ENCODE measurements at places on chromosomes 1 and 21.

DNA sequence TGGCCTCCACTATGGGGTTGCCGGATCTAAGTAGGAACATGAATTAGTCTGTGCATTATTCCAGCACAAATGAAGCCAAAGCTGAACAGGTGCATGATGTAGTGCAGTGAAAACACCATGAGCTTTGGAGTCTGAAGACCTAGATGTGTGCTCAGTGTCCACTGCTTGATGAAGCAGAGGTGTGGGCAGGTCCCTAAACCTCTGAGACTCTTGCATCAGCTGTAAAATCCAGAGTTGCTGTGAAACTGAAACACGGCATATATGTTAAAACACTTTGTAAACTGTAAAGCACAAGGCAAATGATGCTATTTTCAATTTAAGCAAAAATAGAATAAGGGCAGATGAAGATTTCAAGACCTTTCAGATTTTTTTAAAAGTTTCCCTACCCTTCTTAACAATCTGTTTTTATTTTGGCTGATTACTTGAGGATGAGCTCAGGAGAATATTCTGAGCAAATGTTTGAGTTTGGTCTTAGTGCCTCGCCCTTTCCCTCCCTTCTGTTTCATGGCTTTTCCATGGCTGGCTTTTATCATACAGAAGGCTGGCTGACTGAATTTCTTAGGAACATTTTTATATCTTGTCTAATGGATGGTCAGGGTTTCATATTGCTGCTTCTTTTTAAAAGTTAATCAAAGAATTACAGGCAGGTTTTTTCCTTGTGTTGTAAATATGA lies 221.8 kb downstream of the NTNG1 start:
- no peak for DNase-seq

DNA sequence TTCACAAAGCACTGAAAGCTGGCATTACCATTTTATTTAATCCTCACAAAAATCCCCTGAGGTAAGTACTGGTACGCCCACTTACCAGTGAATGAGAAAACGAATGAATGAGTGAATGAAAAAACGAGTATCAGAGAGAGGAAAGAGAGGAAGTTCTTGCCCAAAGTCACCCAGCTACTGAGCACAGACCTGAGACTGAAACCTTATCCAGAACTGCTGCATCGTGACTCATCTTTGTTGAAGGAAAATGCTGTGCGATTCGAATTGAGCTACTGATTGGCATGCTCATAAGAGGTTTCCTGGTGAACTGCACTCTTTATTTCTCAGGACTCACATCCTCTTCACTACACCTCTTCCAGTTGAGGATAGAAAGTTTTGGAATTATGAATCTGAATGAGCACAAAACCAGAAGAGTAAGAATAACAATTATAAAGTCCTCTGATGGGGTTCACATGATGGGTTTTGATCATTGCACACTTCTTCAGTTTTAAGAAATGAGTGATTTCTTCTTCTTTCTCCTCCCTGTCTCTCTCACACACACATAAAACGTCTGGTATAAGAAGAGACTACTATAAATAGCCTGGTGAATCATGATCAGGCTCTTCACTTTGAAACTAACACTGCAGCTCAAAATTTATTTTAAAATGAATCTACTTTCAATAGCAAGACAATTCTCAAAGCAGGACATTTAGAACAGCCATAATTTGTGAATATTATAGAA lies 32.1 kb downstream of the IL12RB2 start:
- DNase-seq = no peak

- no peak for DNase-seq
Measured at GRCh38 chr1:6419397-6419803, 319 bp downstream of the HES2 start.

GRCh38 chr1:2630498-2631135 lies 2.2 kb downstream of the MMEL1 start:
- DNase-seq = no peak

DNA sequence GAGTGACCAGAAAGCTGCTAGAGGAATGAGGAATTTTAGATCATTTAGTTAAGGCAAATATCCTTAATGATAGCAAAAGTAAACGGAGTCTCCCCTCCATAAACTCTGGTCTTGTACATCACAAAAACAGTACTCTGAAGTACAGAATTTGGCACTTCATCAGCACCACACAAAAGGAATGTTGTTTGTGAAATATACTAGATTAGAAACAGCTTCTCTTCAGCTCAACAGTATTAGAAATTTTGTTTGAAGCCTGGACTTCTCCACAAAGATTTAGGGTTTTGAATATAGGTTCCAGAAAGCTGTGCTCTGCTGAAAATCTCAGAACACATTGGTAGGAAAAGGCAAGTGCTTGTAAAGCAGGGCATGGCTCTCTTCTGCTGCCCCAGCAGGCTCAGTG lies 135.1 kb upstream of the PTGFR start:
- DNase-seq = no peak

DNA sequence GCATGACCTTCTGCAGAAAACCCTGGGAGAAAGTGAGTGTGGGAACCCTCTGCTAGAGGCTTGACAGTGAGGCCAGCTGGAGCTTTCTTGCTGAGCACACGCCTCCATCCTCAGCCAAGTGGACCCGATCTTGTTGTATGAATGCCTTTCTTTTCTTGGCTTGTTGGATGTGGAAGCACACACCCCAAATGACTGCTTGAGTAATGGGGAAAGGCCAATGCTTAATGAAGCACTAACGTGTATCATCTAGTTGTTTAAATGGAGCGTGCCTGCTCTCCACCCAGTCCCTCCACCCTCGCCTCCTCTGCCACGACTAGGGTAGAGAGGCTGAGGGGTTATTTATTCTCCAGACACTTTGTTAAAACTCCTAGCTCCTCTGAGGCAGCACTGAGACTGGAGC lies 54.3 kb upstream of the IKBKE start:
- DNase-seq = no peak

DNA sequence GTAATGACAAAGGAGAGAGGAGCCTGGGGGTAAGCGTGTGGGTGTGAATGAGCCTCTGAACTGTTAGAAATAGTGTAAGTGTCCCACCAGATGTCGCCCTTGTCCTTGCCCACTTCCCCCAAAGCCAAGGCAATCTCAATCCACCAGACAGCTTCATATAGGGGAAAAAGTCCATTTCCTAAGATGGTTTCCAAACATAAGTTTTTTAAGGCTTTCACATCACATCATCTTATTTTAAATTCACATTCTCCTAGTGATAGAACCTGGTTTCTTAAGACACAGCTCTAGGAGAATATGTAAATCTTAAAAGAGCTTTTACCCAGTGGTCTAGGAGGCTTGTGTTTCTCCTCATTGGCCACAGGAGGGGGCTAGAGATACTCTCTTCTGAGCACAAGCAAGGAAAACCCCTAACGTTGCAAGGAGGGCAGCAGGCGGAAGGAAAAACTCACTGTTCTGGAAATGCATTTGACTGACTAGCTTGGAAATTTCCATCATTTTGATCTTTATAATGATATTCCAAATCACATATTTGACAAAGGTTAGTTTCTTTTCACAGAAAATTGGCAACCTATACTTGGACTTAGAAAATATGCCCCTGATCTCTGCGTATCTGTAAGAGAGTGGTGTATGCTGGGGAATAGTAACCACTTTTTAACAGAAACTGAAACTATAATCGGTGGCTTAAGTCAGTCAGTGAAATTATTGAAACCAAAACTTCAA lies 51.9 kb upstream of the LPAR3 start:
- DNase-seq = no peak

DNA sequence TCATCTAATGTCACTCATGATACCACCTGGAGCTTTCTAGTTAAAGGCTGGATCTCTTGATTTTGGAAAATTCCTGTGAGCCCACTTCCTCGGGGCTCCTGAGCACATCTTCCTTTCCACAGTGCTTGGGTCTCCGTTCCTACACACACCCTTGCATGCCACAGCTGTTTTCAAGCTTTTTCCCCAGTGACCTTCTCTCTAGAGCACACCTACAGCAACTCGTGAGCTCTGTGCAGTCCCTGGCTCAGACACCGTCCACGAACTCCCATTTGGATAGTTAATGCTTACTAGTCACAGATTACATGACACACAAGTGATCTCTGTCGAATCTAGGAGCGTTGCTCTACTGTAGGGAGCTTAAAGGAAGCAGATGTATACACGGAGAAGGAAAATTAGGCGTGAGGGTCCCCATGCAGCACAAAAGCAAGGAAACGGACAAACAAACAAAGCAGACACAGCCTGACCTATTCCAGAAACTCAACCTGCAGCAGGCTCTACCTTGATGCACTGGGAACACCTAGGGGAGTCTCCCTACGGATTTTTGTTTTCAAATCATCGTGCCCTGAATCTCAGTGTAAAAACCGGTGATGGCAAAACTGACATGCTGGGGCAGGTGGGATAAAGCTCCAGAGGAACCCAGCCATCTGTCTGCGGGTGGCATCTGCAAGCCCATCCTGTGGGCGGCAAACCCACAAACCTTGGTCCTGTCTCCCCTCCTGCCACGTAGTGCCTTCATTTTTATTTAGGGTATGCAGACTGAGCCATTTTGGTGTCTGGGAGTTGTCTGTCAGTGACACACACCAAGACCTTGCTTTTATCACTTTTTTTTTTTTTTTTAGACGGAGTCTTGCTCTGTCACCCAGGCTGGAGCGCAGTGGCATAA lies 177.8 kb downstream of the RUNX1 start:
- DNase-seq = no peak

DNA sequence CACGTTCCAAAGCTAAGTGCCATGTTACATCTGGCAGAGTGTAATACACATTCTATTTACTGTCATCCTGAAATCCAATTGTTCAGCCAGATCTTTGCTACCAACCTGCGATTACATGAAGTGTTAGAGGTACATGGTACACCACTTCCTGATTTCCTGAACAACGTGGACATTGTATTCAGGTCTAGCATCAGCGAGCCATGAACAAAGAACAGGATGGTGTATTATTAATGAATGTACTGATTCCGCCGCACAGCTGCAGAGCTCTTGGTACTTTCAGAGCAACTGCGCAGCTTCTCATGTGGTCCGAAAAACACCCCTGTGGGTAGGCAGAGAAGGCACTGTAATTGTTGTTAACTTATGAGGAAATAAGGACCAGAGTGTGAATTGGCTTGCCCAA lies 511.4 kb downstream of the AJAP1 start:
- no peak for DNase-seq

GRCh38 chr1:13451399-13451965 lies 41.2 kb downstream of the PRAMEF20 start:
- no peak for DNase-seq

DNA sequence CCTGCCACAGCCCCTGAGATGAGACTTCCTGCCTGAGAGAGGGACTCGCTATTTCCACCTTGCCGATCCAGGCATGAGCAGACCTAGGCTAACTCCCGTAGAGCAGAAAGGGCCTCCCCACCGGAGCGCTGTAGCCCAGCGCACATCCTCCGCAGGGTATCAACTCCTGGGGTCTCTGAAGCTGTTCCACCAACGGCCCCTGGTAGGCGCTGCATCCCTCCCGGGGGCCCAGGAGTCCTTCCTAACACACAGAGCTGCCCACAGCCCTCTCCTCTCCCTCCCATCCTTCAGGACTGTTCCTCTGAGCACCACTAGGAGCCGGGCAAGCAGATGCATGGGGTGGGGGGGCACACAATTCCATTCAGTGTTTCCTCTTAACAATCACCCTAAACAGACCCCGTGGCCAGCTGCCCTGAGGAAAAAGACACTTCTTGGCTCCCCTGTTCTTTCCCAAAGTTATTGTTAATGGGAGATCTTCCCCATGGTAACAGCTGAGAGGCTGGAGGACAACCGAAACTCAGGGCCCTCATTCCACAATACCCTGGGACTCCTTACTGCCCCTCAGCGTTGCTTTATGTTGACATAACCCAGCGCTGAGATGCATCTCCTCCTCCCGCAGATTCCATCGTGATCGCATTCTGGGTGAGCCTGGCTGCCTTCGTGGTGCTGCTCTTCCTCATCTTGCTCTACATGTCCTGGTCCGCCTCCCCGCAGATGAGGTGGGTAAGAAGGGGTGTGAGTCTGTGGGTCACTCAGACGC lies 7.5 kb downstream of the MRAP start:
- no peak for DNase-seq

- no peak for DNase-seq
Measured at GRCh38 chr1:29466258-29466657, 229.9 kb downstream of the PTPRU start.

GRCh38 chr1:82819234-82819633 lies 1018.5 kb downstream of the ADGRL2 start:
- no peak for DNase-seq

- no peak for DNase-seq
Measured at GRCh38 chr1:157775101-157775870, 1.6 kb downstream of the FCRL2 start.

DNA sequence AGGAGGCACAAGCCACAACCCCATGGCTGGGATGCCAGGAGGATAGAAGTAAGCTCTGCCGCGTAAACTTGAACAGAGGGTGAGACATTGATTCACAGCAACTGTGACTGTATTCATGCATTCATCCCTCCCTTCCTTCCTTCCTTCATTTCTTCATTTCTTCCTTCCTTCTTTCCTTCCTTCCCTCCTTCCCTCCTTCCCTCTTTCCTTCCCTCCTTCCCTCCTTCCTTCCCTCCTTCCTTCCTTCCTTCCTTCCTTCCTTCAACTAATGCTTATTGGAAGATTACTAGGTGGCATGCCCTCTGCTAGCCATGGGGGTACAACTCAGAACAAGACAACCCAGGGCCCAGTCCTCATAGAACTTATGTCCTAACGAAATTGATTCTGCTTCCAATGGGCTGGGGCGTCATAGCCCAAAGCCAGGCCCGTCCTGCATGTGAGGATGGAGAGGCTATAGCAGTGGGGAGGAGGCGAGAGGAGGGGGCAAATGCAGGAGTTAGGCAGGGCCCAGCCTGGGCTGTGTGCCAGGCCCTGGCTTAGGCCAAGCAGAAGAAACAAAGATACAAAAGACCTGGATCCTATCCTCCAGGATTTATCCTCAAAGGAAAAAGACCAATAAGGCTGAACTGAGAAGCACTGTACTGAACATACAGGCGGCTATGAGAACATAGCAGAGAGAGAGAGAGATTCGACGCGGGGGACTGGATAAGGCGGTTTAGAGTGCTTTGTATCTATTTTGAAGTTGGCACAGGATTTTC lies 24.4 kb upstream of the PAXBP1 start:
- DNase-seq = no peak

DNA sequence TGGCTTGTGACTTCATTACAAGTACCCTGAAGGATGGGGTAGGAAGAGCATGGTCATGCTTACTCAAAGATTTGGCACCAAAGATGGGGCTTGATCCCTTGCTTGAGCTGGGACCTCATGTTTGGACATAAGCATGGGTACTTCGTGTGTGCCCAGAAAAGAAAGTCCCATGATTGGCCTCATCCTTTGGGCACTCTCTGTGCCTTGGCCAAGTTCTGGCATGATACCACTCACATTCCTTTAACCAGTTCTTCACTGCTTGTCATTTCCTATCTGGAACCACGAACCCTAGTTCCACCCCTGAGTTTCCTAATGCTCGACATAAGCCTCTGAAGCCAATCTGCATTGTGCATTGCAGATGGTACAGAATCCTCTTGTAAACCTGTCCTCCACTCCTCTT lies 107.0 kb downstream of the NAV1 start:
- DNase-seq = no peak

GRCh38 chr21:31905503-31906451 lies 33.0 kb downstream of the HUNK start:
- DNase-seq = no peak

Data from osteocyte (in vitro differentiated cells).